ENCODE measurements at places on chromosomes 7 and 10.

DNA sequence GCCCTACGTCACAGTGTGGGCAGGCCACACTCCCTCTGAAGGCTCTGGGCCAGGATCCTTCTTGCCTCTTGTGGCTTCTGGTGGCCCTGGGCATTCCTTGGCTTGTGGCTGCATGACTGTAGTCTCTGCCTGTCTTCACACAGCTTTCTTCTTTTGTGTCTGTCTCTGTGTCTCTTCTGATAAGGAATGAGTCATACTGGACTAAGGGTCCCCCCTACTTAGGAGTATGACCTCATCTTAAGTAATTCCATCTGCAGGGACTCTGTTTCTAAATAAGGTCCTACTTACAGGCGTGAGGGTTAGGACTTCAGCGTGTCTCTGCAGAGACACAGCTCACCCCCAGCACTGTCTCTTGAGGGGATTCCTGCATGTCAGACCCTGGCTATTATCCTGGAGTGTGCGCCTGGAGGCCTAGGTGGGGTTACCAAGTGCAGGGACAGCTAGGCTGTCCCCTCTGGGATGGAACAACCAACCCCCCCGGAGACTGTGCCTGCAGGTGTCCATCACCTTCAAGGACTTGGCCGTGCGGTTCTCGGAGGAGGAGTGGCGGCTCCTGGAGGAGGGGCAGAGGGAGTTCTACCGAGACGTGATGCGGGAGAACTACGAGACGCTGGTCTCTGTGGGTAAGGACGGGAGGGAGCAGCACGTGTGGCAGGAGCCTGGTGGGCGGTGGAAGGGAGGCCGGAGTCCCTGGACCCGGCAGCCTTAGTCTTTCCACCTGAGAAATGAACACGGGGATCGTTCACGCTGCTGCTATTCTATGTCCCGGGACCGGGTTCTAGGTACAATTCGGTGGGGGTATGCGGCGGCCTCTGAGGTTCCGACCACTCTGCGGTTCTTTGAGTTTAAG lies 54.1 kb downstream of the ZNF467 start:
- DNase-seq = no peak

- DNase-seq = no peak
Observed at GRCh38 chr7:15891151-15891881, 204.8 kb upstream of the MEOX2 start.

DNA sequence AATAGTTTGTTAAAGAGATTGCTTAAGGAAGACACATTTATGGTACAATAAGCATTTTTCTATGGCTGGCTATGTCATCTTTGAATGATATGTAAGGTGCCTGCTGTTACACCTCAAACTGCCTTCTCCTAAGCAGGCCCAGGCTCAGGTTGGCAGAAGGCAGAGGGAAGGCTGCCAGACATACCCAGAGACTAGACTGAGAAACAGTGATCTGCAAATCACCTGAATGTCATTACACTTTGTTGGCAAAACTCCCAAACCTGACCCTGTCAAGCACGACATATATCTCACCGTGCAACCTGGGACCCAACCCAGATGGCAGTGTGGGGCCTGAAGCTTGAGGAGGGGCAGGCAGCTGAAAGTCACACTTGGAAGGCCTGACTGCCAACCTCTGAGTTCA lies 136.6 kb upstream of the TARP start:
- no peak for DNase-seq

DNA sequence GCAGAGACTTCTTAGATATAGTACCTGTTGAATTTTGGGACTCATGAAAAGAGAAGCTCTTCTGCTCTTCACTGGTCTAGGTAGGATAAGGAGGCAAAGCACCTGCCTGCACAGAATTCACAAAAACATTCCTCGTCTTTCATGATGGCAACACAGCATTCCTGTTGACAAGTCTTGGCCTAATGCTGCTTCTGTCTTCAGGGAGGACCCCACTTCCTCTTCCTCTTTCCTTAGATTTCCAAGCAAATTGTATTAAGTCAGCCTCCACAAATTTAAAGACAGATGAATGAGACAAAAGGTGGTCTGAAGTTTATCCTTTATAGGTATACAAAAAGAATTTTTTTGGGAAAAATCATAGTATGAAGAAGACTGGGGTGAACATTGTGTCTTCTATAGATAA lies 64.9 kb downstream of the DNAJB9 start:
- no peak for DNase-seq

DNA sequence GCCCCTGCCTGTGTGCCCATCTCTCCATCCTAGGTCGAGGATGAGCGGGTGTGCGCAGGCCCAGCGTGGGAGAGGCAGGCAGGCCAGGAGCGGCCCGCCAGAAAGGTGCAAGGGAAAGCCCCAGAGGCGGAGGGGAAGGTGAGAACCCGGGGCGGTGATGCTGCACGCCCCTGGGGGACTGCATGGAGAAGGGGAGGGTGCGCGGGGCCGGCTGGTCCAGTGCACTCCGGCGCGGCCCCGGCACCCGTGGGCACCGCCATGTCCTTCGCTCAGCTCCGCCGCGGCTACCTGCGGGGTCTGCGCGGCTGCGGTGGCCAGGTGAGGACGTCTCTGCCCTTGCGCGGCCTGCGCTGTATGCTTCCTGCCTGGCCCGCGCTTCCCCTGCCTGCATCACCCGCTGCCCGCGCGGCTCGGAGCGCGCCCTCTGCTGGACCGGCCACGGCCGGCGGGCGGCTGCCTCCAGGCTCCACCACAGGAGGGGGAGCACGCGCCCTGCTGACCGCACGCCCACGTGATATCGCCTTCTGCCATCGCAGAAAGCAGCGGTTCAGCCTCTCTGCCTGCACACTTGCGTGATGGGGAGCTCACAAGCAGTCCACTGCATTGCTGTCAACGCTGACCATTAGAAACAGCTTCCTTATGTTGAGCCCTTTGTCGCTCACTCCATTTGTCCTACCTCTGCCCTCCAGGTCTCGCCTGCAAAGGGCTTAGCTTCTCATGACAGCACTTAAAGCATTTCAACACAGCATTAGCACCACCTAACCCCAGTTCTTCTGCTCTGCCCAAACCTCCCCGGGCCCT lies 73.9 kb downstream of the CXCL12 start:
- peak; percentile 73 for DNase-seq

- DNase-seq = no peak
Observed at GRCh38 chr7:143285470-143285778, 666 bp downstream of the TMEM139 start.

GRCh38 chr10:60200012-60200681 lies 189.5 kb downstream of the ANK3 start:
- no peak for DNase-seq

GRCh38 chr7:147650991-147651390 lies 939.6 kb upstream of the C7orf33 start:
- DNase-seq = no peak

DNA sequence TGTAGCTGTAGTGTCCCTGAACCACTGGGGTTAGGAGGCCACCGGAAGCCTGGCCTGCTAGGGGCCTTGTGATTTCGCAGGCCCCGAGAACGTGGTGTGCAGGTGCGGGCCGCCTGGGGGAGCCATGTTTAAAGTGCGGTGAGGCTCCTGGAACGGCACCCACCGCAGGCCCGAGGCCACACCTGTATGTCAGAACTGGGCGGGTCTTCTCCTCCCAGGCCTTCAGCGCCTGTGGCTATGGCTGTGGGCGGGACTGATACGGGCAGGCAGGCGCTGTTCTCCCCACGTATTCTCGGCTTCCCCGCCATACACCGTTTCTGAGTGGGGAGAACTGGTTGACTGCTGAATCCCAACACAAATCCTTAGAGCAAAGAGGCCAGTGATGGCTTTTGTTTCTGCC lies 74.8 kb downstream of the DNAJB6 start:
- DNase-seq = peak; percentile 81

DNA sequence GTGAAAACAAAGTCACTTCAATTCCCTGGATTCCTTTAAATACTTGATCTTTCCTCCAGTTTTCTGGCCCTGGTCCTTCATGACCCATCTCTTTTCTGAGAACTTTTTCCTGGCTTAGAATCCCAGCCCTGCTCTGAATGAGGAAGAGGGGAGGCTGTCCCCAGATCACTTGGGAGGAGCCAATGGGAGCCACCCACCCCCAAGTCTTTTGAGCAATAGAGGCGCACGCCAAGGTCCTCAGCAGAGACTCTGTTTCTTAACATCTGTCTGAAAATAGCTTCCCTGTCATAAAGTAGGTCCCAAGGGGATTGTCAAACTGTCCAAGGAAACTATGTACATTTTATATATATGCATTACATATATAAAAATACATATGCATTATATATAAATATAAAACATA lies 126.8 kb downstream of the ADRA2A start:
- no peak for DNase-seq

GRCh38 chr7:143408686-143409561 lies at the start of gene EPHA1:
TSS of gene EPHA1 (minus strand) at chr7:143408856. CDS start at chr7:143408805, 51 bp downstream.
- DNase-seq = no peak

- no peak for DNase-seq
Observed at GRCh38 chr10:69912589-69912988, 110.9 kb downstream of the COL13A1 start.

DNA sequence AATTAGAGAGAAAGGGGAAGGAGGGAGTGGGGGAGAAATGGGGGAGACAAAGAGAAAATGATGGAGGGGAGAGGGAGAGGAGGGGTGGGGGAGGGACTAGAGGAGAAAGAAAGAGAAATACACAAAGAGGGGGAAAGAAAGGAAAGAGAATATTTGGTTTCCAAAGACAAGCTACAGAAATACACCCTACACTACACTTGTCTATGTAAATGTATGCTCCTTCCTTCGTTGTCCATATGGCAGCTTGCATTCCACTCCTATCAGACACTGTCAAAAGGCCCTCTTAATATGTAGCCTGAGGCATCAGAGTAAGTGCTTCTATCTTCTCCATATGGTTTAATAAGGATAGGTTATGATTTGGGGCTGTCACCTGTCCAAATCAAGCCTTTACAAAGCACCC lies 92.8 kb upstream of the FEZF1 start:
- no peak for DNase-seq

DNA sequence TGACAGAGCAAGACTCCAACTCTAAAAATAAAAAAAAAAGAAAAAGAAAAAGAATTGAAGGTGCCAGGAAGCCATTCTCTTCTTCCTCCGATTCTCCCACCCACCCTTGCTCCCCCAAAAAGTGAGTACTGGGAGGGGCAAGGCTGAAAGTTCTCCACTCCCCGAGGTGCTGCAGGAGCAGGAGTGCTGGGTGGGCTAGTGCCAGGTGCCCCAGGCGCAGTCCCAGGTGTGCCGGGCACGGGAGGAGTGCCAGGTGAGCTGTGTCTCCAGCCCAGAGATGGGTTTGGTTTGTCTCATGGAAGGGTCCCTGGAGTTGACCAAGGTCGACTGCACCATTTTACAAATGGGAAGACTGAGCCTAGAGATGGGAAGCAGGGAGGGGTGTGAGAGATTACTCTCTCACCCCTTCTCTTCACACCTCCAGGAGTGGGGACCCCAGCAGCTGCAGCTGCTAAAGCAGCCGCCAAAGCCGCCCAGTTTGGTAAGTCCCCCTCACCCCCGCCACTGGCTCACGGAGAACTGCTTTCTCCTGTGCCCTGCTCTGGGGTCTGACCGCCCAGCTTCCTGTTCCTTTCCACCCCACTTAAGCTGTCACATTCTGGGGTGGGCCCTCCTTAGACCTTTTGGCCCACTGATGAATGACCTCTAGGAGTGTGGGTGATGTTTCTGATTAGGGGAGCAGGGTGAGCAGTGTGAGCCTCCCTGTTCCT lies 26.2 kb upstream of the LIMK1 start:
- DNase-seq = no peak

GRCh38 chr7:28509251-28510025 lies 97.1 kb downstream of the CREB5 start:
- DNase-seq = no peak

DNA sequence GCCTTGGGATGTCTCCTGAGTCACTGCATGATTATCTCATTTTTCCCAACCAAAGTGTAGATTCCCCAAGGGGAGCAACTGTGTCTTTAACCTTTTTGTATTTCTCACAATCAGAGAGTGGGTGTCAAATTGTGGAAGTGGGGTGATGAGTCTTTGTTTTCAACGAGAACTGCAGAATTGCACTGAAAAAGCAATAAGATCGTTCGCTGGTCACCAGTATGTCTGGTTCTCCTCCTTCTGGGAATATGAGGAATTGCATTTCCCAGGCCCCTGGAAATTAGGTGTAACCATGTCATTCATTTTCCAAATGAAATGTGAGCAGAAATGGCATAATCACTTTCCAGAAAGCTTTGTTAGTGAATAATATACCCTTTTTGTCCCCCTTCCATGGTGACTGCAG lies 326.9 kb downstream of the GPAM start:
- DNase-seq = no peak

- no peak for DNase-seq
Observed at GRCh38 chr7:1136841-1137516, 23.0 kb downstream of the ZFAND2A start.

- no peak for DNase-seq
Observed at GRCh38 chr10:2979306-2979705, 88.0 kb upstream of the PFKP start.
